ENCODE measurements at places on chromosomes 11 and 22.

- DNase-seq, result no peak
Measured at GRCh38 chr11:19838994-19839768, 126.5 kb downstream of the NAV2 start.

DNA sequence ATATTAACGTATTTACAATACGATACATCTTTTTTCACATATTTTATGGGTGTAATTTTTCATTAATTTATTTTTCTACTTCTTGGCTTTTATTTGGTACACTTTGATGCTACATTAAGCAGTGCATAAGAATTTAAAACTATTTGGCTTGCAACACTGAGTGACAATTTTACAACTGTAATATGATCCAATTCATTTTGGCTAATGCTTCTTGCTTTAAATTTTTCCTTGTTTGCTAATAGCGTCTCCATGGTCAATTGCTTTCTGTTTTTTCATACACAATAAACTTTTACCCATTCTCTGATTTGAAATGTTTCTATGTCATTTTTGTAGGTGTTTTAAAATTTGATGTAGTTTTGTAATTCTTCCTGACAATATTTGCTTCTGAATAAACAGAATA is 773.2 kb downstream of the FAM181B start:
- DNase-seq, result no peak

DNA sequence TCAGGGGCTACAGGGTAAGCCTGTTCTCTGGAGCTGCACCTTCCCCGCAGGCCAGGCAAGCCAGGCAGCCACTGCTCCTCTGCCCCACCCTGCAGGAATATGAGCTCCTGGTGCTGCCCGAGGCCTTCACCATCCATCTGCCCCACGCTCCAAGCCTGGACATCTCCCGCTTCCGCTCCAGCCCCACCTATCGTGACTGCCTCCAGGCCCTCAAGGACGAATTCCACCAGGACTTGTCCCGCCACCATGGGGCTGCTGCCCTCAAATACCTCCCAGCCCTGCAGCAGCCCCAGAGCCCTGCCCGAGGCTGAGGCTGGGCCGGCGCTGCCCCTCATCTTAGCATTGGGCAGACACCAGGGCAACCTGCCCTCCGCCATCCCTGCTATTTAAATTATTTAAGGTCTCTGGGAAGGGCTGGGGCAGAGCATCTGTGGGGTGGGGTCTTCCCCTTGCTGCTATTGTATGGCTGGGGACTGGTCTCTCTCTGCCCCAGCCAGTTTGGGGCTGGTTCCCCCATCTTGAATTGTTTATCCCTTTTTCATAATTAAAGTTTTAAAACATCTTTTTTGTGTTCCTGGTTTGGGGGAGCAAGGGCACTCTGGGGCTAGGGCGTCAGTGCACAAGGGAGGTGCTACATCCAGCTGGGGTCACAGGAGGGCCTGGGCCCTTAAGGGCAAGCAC is 6.2 kb downstream of the LARGE2 start:
- DNase-seq, result no peak

DNA sequence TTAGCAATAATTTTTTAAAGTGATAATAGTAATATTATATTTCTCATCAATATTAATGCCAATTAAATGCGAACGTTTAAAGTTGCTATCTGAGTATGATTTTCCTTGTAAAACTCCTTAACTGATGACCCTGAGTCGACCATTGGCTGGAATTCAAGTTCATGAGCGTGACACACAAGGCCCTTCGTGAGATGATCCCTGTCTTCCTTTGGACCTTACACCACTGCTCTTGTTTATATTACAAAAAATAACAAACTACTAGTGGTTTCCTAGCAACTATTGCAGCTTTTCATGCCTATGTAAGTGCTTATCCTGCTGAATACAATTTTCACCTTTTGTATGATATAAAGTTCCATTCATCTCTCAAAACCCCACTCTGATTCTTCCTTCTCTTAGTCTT is 752.9 kb downstream of the CNTN5 start:
- DNase-seq, result no peak

DNA sequence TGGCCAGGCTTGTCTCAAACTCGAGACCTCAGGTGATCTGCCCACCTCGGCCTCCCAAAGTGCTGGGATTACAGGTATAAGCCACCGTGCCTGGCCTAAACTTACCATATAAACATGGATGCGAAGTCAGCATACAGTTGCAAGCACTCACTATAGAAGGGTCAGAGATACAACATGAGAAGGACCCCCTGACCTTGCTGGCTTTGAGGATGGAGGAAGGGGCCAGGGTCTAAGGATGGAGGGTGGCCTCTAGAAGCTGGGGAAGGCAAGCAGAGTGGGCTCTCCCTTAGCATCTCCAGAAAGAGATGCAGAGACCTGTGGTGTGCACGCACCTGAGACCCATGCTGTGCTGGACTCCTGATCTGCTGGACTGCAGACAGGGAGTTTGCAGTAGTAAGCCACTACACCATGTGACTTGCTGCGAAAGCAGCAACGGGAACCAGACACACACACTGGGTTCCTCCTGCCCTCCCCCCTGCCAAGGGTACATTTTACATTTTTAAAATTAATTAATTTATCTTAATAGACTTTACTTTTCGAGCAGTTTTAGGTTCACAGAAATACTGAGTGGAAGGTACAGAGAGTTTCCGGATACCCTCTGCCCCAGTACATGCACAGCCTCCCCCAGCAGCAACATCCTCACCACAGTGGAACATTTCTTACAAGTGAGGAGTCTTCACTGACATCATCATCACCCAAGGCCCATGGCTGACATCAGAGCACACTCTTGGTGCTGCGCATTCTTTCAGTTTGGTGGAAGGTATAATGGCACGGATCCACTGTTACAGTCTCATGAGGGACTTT is 170.1 kb upstream of the B3GAT1 start:
- DNase-seq, result no peak

DNA sequence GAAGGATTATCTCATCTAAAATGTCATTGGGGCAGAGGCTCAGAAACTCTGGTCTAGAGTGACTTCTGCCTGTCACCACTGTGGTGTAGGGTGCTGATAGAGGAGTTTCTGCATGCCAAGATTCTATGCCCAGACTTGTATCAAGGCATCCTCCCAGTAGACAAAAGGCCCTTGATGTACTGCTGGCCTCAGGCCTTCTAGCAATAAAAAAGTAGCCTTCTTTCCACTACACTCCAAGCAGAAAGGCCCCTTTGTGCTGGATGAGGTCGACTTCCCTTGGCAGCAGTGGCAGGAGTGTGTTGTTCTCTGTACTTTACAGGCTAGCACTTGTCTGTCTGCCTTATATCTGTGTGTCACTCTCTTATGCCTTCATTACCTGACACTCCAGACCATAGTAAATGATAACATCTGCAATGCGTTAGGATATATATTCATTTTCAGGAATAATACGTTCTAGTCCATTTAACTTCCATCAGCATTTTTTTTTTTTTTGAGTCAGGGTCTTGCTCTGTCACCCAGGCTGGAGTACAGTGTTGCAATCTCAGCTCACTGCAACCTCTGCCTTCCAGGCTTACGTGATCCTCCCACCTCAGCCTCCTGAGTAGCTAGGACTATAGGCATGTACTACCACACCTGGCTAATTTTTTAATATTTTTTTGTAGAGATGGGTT is 49.5 kb upstream of the RRM1 start:
- peak; percentile 61 for DNase-seq

DNA sequence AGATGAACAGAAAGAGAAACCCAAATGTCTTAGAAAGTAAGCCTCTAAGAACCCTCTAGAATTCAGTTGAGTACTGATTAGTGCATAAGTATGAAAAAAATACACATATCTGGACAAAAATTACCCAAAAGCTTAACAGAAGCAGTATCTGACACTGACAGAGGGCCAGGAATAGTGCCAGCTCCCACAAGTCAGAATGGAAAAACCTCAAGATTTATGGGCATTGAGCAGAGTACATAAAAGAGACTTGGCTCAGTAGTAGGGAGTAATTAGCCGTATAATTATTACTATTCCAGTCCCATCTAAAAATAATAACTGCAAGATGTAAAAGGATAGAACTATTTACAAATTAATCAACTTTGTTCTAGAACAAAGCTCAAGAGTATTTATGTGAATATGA is 834.5 kb downstream of the FAM181B start:
- DNase-seq, result no peak

- no peak for DNase-seq
Measured at GRCh38 chr11:1111545-1112212, 37.0 kb downstream of the MUC2 start.

- no peak for DNase-seq
Measured at GRCh38 chr11:62830904-62831519, 839 bp downstream of the STX5 start.

DNA sequence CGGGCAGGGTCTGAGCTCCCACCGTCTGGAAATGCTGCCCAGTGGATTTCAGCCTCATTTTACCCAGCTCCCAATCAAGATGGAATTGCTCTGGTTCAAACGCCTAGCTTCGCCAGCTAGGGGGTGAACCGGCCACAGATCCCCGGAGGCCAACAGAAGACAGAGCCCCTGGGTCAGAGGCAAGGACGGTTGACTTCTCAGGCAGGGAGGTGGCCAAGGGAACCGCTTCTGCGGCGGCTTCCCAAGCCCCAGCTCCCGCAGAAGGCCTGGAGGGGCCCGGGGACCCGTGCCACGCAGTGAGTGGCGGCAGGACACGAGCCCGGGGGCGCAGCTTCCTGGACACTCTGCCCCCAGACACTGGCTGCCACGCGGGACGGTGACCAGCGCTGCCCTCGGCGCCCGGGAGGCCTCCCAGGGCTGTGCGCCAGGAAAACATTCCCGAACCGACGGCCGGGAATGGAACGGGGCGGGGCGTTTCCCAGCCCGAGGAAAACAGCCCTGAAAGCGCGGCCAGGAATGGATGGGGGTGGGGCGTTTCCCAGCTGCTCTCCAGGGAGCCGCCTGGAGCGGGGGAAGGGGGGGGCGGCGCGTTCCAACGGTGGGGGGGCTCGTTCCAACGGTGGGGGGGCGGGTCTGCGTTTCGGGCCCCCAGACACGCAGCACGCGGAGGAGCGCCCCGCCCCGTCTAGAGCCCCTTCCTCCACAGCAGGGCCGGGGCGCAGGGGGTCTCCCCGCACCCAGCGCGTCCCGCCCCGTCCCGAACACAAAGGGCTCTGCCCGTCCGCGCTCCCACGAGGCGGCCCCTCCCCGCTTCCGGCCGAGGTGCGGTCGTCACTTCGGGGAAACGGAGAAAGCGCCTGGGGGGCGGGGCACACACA is 13.5 kb upstream of the B4GALNT4 start:
- DNase-seq, result peak; percentile 99

DNA sequence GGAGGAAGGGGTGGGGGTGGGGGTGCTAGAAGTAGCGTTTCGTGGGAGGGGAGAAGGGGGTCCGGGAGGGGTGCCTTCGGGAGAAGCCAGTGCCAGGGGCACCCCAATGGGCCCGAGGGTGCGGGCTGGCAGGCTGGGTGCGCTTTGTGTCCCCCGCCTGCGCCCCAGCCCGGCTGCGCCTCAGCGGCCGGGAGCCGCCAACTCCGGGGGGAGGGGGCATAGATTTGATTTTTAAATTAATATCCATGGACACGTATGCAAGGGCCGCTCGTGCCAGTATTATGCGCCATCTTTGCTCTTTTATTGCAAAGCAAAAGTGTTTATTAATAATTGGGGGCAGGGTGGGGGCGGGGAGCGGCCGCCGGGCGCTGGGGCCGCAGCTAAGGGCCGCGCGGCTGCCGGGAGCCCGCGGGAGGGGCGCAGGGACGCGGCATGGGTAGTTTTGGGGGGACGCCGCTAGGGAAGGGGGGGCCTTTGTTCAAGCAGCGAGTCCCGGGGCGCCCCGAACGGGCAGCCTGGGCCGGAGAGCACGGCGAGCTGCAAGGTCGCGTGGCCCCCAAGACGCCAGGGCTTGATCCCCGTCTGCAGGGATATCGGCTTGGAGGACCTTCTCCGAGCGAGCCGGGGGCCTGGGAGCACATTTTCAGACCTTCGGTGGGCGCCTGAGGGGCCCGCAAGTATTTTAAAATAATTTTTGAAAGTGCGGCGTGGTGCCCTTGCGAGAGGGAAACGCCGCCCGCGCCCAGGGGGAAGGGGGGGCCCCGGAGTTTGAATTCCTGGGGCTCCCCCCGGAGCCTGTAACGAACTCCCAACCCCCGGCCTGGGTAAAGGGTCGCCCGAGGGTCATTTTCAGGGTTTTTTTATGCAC is 959 bp downstream of the CCND1 start:
- DNase-seq, result no peak

- no peak for DNase-seq
Measured at GRCh38 chr11:47393163-47394049, 15.0 kb upstream of the SLC39A13 start.

- no peak for DNase-seq
Measured at GRCh38 chr11:67033661-67034166, 10.8 kb downstream of the SYT12 start.

DNA sequence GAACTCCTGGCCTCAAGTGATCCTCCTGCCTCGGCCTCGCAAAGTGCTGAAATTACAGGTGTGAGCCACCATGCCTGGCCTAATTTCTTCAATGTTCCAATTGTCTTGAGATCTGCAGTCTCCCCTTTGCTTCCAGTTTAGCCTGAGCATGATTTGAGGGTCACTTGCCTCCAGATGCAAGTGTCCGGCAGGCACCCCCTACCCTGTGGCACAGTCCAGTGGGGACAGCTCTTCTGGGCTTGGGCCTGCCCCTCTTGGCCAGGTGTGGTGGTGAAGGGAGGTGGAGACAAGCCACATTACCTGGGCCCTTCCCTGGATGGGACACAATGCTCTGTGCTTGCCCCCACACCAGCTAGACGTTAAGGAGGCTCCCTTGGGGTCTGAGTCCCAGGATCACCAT is 21.3 kb upstream of the CACNG2 start:
- DNase-seq, result no peak

DNA sequence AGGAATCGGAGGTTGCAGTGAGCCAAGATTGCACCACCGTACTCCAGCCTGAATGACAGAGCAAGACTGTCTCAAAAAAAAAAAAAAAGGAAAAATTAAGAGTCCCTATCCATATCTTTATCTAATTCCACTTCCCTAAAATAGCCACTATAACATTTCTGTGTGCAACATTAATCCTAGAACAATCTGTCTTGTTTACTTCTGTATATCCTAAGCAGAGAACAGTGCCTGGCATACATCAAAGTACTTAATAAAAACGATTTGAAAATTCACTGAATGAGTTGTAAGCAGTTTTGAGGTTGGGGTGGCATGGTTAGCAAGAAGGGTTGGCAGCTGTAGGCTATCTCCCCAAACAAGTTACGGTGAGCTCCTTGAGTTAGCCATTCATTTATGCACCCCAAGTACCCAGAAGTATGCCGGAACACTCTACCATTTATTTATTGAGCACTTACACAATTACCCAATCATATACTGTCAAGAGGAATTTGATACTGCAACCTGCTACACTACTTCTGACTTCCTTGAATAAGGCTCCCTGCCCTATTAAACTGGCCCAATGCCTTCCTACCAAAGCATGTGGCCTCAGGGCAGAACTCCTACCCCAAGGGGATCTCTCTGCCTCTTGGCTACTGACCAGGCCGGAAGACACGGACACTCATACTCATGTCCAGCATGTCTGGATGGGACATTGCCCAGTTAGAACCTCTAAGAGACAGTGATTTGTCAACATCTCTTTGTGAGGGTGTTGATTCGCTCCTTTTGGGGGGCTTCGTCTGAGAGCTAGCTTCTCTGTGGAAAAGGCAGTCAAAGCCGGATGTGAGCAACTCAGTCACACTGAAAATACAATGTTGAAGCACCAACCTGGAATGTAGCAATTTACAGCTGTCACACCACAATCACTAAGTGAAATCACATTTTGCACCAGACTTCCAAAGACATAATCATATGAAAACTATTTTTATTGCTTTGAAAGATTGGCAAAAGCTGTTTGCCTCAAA is 16.3 kb upstream of the TMEM41B start:
- DNase-seq, result peak; percentile 82

GRCh38 chr22:42905702-42906183 is 48.7 kb upstream of the ARFGAP3 start:
- no peak for DNase-seq
